Neural crest cell (in vitro differentiated cells): ENCODE measurements at places on chromosomes 4 and X.

- no peak for DNase-seq
Measured at GRCh38 chr4:78734441-78735162, 41.5 kb upstream of the BMP2K start.

- no peak for DNase-seq
Measured at GRCh38 chr4:139734201-139734874, 68.7 kb downstream of the MGST2 start.

- no peak for DNase-seq
Measured at GRCh38 chrX:21167494-21167893, 206.7 kb upstream of the CNKSR2 start.

GRCh38 chr4:182400081-182400480 is 156.9 kb downstream of the TENM3 start:
- DNase-seq, result no peak

DNA sequence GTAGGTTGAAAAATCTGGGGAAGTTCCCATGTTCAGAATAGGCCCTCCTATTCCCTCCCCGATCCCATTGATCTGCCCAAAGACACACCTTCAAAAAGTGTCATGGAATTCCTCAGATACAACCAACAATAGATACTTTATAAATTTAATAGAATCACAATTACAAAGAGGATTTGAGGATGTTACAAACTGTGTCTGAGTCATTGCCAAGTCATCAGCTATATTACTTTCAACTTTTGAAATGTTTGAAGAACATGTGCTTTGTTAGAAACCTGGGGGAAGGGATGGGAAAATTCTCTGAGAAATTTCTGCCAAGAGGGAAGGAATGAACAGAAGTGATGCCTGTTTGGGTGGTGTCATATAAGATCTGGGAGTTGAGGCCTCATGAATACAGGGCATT is 46.7 kb downstream of the KCNIP4 start:
- DNase-seq, result no peak

DNA sequence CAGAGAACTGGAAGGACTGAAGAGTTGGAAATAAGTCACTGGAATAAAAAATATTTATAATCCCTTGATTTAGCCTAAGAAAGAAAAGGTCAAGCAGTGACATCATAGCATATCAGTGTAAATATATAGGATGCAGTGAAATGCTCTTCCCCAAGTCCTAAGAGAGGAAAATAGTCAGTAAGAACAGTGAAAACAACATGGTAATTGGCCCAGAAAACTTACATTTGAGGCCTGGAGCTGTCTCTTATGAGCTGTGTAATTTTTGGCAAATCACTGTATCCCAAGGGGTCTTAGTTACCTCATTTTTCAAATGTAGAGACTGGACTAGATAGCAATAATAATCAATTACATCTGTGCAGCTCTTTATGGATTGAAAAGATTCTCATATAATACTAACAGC is 255.7 kb upstream of the AR start:
- no peak for DNase-seq

DNA sequence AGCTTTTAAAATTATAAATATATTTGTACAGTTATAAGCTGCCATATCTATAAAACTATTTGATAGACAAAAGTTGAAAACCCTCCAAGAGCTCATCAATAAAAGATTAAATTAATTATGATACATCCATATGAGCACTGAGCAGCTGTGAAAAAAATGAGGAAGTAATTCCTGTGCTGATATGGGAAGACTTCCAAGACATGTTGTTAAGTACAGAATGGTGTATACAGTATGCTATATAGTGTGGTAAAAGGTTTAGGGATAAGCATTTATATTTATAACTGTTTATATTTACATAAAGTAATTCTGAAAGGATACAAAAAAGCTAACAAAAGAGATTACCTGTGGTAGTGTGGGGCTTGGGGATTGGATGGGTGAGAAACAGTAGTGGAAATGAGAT is 92.8 kb upstream of the BMP2K start:
- DNase-seq, result no peak

- no peak for DNase-seq
Measured at GRCh38 chrX:106286053-106286650, 118.0 kb downstream of the PWWP3B start.

GRCh38 chr4:66160606-66161005 is 490.3 kb upstream of the EPHA5 start:
- no peak for DNase-seq

DNA sequence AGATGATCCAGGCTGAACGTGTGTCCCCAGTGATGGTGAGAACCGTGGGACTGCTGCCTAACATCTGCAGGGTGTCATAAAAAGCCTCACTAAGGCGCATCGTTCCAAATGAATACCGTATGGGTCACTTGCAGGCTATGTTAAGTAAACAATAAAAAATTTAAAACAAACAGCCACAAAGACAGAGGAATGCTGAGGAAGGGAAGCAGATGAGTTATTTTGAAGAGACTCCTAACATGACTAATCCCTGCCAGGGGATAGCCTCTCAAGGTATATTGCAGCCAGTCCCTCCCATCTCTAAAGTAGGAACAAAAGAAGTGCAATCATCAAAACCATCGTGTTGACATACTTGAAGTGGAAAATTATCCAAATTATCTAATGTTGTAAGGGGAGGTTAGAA is 83.8 kb downstream of the UNC5C start:
- DNase-seq, result no peak

DNA sequence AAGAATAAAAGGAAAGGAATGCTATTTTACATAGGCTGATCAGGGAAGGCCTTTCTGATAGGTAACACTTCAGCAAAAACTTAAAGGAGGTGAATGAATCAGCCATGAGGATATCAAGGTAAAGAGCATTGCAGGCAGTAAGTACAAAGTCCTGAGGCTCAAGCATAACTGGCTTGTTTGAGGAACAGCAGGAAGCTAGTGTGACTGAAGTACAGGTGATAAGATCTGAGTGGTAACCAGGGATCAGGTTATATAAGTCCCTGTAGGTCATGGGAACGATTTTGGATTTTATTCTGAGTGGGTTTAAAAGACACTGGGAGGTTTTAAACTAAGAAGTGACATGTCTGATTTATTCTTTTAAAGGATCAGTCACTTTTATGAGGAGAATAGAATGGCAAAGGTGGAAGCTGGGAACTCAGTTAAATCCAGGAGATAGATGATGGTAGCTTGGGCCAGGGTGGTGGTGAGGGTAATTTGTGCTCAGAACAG is 47.1 kb upstream of the THOC2 start:
- DNase-seq, result no peak

- DNase-seq, result no peak
Measured at GRCh38 chr4:5722328-5722727, 11.3 kb downstream of the EVC start.

- no peak for DNase-seq
Measured at GRCh38 chr4:101366331-101366730, 19.0 kb upstream of the PPP3CA start.

GRCh38 chrX:39805022-39805421 is 292.7 kb downstream of the BCOR start:
- no peak for DNase-seq

GRCh38 chrX:24981030-24981429 is 34.7 kb downstream of the ARX start:
- DNase-seq, result no peak

DNA sequence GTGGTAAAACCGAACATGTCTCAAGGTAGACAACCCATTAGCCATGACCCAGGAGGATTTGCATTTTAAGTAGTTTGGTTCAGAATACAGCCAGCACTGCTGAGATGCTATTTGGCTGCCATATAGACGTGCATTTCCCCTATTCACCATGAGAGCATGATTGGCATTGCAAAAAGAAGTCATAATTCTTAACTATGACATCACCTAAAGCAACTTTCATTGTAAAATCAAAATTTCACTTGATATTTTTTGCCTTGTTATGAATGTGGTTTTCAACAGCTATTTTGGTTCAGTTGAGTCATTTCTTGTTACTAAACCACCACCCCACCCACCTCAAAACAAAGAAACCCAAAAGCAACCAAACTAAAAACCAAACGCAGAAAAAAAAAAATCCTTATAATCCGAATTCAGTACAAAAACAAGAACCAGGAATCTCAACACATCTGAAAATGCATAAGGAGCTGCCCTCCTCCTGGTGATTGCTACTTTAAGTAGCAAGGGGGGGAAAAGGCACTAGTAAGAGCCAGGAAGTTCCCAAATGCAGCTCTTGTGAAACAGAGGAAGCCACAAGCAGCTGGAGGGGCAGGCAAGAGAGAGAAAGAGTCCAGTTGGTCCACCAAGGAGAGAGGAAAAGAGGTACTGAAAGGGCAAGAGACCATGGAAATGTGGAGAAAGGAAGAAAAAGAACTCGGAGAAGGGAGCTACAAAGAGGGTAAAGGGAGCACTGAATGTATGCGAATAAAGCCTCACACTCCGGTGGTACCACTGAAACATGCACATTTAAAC is 3.1 kb downstream of the SLITRK4 start:
- DNase-seq, result no peak

- DNase-seq, result no peak
Measured at GRCh38 chrX:40041915-40042314, 55.8 kb downstream of the BCOR start.

GRCh38 chrX:107448625-107448997 is 841 bp upstream of the FRMPD3 start:
- no peak for DNase-seq

DNA sequence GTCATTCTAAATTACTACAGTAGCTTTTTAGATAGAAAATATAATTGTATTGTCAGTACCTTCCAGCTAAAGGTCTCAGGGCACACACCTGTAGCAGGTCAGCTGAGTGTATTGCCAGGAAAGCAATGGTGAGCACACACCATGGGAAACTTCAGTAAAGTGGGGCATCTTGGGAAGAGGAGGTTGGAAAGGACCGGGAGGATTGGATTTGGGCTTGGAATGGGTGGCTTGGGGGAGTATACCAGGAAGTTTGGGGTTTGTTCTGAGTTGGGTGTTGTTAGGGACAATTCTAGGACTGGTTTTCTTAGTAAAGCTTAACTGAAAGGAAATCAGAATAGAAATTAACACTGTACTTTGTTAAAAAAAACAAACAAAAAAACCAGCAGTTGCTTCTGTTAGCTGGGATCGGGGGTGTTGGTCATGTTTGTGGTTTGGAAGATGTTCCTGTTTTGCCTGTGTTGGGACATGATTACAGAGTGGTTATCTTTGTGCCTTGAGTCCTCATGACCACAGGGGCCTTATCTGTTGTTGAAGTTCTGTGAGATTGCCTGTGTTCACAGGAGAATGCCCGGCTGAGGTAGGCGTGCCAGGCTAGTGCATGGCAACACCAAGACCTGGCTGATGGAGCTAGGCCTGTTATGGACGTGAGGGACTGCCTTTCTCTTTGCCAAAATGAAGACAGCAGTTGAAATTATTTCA is 35.1 kb downstream of the PRIMPOL start:
- no peak for DNase-seq

DNA sequence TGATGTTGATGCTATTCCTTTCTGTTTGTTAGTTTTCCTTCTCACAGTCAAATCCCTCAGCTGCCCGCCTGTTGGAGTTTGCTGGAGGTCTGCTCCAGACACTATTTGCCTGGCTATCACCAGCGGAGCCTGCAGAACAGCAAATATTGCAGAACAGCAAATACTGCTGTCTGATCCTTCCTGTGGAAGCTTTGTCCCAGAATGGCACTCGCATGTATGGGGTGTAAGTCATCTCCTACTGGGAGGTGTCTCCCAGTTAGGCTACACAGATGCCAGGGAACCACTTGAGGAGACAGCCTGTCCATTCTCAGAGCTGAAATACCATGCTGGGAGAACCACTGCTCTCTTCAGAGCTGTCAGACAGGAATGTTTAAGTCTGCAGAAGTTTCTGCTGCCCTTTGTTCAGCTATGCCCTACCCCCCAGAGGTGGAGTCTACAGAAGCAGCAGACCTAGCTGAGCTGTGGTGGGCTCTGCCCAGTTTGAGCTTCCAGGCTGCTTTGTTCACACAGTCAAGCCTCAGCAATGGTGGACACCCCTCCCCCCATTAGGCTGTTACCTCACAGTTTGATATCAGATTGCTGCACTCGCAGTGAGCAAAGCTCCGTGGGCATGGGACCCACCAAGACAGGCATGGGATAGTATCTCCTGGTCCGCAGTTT is 74.9 kb downstream of the SPIN3 start:
- no peak for DNase-seq

GRCh38 chr4:7328913-7329638 is 105.7 kb downstream of the PSAPL1 start:
- DNase-seq, result no peak

GRCh38 chrX:39212456-39212855 is 411.2 kb downstream of the MID1IP1 start:
- DNase-seq, result no peak

DNA sequence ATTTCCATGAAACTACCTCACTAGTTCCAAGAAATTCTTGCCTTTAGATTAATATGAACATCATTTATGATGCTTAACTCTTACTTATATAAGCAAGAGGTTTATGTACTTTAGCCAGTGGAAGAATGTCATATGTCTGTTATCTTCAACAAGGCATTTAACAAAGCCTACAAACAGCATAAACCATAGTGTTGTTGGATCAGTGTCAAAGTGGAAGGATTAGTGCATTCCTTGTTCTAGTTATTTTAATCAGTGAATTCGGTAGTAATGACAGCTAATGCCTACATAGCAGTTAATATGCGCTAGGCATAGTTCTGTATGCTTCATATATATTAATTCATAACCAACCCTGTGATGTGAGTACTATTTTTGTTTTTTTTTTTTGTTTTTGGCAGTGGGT is 3.1 kb downstream of the PI4K2B start:
- DNase-seq, result no peak

DNA sequence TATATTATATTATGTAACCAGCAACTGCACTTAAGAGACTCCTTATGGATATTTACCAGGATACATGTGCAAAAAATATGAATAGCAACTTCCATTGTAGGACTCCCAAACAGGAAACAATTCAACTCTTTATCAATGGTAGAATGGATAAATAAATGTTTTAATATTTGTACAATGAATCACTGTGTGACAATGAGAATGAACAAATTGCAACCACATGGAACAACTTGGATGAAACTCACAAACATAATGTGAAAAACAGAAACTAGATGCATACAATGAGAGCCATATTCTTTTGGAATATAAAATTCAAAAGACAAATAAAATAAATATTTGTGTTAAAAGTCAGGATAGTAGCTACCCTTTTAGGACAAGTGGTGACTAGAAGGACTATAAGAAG is 1015.7 kb downstream of the TECRL start:
- DNase-seq, result no peak
